Activated naive CD4-positive, alpha-beta T cell treated with anti-CD3 and anti-CD28 coated beads, Interleukin-2, amount 50 U/mL, for 16 hours (primary cell): ENCODE measurements at places on chromosomes 12 and 14.

GRCh38 chr14:88911809-88912208, 87.4 kb downstream of the TTC8 start:
- DNase-seq, result no peak

DNA sequence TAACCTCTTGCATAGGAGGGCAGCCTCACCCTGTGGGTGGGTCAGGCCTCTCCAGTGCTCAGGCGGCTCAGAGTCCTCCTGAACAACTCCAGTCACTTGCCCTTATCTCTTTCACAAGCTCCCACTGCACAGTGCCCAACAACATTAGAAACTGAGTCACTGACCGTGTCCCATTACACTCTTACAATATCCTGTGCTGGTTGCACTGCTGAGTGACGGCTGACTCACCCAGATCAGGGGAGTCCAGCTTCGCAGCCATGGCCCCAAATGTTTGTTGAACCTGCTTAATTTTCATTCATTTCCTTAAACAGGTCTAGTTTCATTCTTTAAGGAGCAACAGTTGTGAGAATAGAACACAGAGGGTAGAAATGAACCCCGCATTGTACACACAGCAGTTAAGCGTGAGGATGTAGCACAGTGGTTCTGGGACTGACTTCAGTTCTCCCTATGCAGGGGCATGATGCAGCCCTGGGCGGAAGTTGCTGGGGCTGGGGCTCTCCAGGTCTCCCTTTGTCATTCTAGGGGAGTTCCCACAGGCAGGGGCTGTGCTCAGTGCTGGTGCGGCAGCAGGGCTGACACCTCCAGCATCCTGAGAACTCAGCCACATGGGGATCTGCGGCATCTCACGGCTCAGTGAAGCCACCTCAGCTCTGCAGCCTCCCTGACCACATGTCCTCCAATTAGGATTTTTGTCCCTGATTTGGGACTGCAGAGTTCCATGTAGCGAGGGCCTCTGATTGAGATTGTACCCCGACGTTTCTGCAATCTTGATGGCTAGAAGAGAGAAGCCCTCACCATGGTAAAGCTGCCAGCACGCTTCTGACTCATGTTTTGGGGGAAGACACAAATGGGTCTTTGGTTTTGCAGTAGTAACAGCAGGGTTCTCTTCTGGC, 16.1 kb downstream of the GPR68 start:
- DNase-seq, result peak; percentile 87

- no peak for DNase-seq
These were observed 563 bp downstream of the DCP1B start for GRCh38 chr12:2003676-2004112.

DNA sequence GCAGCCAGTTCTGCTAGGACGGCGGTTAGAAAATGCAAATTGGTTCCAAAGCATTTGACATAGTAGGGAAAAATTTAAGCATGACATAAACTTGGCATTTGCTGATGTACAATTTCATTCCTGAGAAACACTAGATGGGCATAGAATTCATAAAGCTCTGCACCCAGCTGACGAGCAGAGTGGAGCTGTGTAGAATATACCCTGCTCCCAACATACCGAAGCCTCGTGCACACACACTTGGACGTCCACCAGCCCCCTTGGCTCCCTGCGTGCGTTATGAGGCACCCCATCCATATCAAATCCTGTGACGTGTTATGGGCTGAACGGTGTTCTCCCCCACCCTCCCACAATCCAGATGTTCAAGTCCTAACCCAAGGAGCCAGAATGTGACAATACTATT, 65.4 kb downstream of the CLMN start:
- no peak for DNase-seq

- no peak for DNase-seq
These were observed 883 bp upstream of the TBC1D15 start for GRCh38 chr12:71838676-71839075.

- DNase-seq, result no peak
These were observed 61.0 kb downstream of the CPM start for GRCh38 chr12:68871921-68872320.

- DNase-seq, result no peak
These were observed 3.9 kb downstream of the CEP170B start for GRCh38 chr14:104868811-104869572.

DNA sequence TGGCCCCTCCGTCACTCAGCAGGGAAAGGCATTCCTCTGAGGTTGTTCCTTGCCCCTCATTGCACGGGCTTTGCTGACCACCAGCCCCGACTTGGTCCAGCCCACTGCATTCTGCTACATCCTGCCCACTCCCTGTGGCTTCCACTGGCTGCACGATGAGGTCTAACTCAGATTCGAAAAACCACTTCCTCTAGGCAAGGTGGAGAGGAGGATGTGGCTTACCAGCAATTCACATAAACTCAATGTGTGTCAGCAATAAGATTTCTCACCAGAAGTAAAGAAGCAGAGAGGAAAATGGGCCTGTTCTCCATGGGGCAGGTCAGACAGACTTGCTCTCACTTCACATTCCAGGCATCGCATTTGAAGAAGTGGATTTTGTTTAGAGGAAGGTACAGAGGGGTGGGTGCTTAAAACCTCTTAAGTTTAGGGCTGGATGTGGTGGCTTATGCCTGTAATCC, 14.7 kb downstream of the GPR68 start:
- peak; percentile 47 for DNase-seq

DNA sequence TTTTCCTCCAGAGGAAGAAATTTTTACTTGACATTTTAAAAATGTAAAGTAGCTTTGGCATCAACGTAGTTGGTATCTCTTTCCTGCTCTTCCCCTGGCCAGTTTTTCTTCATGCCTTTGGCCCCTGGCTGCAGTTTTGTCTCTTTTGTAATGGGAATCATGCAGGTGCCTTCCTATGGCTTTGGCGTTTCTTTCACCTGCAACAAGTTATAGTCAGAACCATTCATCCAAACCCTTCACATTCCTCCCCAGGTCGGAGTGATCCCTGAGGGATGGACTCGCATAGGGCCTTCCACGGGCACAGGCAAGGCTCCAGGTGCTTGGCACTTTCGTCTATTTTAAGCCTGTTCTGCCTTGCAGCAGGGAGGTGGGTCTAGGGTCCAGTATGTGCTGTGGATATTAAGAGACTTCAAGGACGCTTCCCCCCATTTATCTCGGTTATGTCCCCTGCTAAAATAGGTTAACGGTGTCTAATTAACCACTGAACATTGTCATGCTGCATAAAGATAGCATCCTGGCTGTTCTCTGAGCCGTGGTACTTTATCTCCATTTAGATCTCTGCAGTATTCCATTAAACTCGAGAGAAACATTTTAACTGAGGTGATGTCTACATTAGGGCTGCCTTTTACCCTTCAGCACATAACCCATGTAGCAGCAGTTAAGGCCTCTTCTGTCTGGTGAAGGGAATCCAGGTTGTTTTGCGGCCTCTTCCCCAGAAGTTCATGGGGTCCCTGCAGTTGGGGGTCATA, 66.3 kb downstream of the IFT43 start:
- DNase-seq, result no peak

- DNase-seq, result no peak
These were observed 180.6 kb downstream of the AKAP6 start for GRCh38 chr14:32509632-32510187.

DNA sequence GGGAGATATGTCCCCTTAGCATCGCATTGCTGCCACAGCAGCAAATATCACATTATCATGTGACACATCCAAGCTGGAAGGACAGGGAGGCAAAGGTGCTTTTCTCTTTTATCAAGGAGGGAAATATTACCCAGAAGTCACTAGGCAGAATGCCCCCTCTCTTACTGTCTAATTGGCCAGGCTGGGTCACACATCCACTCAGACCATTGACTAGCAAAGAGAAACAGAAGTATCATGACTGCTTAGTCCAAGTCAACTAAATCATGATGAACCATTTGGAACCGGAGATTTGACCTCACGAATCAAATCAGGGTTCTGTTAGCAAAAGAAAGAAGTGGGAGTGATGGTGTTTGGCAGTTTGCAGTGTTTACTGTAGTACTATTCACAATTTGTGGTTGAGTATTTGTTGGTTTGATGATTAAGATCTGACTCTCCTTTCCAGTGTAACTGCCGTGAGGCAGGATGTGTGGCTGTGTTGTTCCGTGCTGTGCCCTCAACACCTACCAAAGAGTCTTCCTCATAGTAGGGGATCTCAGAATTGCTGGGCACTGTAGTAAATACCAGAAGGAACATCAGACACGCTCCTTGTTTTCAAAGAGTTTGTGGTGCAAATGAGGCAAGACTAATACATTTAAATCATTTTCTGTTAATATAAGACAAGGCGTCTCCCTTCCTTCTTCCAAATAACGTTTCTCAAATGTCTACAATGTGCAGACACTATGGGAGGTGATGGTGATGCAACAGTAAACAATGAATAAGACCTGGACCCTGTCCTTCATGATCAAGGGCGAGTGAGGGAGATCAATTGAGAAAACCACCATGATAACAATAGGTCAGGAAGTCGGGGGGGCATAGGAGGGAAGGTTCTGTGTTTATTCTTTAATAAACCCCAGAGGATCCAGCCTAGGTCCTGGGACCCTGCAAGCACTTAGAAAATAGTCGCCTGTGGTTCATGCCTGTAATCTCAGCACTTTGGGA, 194.4 kb upstream of the CRY1 start:
- DNase-seq, result no peak

DNA sequence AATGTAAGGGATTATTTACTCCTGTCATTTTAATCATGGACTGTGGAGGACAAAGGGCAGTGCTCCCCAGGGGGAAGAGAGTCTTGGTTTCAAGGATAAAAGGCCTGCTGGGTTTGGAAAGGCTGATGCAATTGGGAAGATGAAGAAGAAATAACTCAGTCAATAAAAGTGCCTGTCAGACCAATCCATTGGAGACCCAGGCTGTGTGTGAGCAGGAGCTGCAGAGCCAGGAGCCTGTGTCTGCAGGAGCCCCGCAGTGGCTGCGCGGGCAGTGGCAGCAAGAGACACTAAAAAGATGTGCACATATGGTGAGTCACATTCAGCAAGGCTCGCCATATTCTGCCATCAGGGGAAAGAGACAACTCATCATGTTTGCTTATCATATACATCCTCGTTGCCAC, 90.4 kb downstream of the CRACR2A start:
- DNase-seq, result no peak

GRCh38 chr12:106214571-106214970, 33.2 kb downstream of the CKAP4 start:
- DNase-seq, result no peak

- no peak for DNase-seq
These were observed 92.8 kb upstream of the KCNA1 start for GRCh38 chr12:4816744-4817525.

- no peak for DNase-seq
These were observed 36.5 kb downstream of the FOS start for GRCh38 chr14:75315144-75315543.

DNA sequence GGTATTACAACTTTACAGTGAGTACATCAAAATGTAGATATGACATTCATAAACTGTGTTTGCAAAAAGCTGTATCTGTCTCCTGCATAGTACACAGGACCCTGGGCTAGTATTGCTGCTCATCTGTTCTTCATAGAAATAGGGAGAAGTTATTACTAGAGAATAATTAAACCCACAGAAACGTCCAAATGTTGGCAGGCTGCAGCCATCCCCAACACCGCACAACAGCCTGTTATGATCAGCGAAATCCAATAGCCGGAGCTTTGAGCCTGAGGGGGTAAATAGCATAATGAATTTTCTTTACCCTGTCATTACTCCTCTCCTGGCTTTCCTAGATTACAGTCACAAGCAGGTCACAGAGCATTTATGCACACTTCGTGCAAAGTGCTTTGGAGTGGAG, 178.0 kb downstream of the DACT1 start:
- no peak for DNase-seq

- no peak for DNase-seq
These were observed 16.3 kb downstream of the SMCO2 start for GRCh38 chr12:27462851-27463250.

DNA sequence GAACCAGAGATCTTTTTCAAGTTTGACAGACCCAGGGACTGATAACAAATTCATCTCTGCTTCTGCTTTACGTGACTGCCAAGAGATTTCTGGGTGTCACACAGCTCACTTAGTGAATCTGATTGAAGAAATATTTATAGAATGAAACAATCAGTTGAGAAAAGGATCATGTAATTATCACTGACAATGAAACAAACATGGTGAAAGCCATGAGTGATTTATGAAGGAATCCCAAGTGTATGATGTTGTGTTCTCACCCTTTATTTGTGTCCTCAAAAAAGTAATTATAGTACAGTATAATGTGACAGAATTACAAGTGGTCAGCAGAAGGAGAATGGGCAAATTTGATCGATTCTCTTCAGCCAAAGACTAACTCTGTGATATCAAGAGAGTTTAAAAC, 177.3 kb downstream of the BMP4 start:
- no peak for DNase-seq

GRCh38 chr14:24670594-24670993, 36.6 kb upstream of the GZMB start:
- DNase-seq, result peak; percentile 25

DNA sequence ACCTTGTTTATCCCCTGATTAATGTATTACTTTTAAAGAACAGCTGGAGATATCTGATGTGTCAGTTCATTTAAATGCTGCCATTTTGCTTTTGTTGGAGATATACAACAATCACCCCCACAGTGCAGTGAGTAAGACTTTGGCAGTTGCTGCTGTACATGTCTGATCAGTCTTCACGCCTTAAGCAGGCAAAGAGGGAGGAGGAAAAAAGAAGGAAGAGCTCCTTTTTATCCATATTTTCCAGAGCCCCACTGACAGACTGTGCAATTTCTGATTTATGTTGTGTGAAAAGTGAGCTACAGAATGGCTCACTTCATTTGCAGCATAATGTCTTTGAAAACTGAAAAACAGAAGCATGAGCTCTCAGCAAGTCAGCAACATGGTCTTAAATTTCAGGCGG, 319.7 kb upstream of the LRIG3 start:
- DNase-seq, result no peak

- DNase-seq, result no peak
These were observed 925 bp upstream of the MIPOL1 start for GRCh38 chr14:37196604-37197420.

GRCh38 chr12:106710143-106710893, 64.2 kb upstream of the RIC8B start:
- DNase-seq, result no peak

- DNase-seq, result no peak
These were observed 6.5 kb downstream of the JDP2 start for GRCh38 chr14:75434138-75434889.
